Muscle of back (tissue), 13 donors: ENCODE measurements at places on chromosomes 4 and X.

GRCh38 chr4:30728311-30728710 is 8.1 kb downstream of the PCDH7 start:
- DNase-seq: peak; percentile 25

- no peak for DNase-seq
These were observed 248.0 kb downstream of the GALNTL6 start for GRCh38 chr4:172061204-172061603.

DNA sequence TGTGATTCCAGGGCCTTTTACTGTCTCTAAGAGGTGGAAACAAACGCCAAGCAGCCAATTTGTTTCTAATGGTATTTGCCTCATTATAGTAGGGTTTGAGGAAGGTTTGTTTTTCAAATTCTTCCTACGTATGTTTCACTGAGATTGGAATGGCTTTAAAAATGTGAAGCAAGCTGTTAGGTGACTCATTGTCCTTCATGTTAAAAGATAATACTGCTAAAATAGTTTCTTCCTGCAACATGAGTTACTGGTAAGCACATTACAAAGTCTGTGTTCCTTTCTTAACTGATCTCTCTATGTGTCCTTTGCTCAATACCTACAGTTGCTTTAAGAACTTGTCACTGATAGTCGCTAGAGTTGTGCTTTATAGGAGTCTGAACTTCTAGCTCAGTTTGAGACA is 1183.9 kb downstream of the RPA4 start:
- DNase-seq: peak; percentile 0

- no peak for DNase-seq
These were observed 68.9 kb downstream of the ARHGAP24 start for GRCh38 chr4:85543832-85544231.

- DNase-seq: no peak
These were observed 11.4 kb upstream of the PUDP start for GRCh38 chrX:7159149-7159861.

- no peak for DNase-seq
These were observed 34.6 kb upstream of the WFS1 start for GRCh38 chr4:6235012-6235411.

GRCh38 chrX:18278449-18278848 is 57.8 kb upstream of the BEND2 start:
- no peak for DNase-seq

GRCh38 chr4:147487616-147488015 is 6.7 kb downstream of the EDNRA start:
- DNase-seq: no peak

DNA sequence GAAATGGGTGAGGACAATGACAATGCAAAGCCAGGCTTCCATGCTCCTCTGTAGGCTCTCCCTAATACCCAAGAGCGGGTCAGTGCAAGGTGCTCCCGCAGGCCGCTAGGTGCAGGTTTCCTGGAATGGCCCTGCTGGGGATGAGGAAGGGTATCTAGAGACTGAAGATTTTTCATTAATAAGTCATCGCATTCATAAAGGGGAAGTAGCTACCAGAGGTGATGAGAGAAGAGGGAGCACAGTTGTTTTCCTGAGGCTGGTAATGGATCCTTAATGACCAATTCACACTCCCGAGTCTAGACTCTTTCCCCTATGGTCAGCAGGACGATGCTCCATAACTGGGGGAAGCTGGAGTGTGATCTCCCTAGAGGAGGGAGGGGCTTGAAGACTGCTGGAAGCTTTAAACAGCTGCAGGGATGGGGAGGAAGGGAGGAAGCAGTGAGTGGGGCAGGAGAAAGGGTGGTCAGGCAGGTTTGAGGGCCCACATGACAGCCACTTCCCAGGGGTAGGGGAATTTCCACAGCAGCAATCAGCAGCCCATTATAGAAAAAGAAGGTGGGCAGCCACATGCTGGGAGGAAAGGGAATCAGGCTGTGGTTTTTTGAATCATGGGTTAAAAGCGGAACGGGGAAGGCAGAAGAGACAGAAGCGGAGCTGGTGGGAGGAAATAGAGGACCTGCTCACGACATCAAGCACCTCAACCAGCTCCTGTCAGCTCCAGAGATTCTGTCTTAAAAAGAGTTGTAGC is 10.2 kb upstream of the ATP6AP2 start:
- DNase-seq: no peak

DNA sequence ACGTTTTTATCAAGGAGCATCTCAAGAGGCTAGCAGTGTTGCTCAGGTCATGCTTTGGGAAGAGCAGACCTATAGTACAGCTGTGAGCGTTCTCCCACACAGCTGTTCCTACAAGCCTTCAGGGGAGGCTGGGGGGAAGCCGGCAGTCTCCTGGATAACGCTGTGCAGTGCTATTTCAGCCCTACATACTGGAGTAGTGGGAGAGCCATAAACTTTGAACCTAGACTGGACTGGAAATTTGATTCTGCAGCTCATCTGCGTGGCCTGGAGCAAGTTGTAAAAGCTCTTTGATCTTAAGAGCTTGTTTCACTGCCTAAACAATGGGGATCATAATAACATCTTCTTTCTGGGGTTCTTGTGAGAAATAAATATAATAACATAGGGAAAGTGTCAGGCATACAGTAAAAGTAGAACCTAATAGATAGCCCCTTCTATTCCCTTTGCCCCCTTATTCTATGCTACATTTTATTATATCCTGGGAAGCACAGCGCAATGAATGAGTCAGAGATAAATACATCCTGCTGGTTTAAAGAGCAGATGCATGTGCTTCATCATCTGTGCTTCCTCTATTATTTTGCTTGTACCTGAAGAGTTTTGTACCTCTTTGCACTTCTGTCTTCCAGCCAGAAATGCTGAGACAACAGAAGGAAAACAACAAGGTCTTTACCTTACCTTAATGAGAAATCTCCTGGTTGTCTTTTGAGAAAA is 14.7 kb upstream of the AMBN start:
- no peak for DNase-seq

GRCh38 chrX:13932416-13932815 is 97.3 kb downstream of the GEMIN8 start:
- no peak for DNase-seq

DNA sequence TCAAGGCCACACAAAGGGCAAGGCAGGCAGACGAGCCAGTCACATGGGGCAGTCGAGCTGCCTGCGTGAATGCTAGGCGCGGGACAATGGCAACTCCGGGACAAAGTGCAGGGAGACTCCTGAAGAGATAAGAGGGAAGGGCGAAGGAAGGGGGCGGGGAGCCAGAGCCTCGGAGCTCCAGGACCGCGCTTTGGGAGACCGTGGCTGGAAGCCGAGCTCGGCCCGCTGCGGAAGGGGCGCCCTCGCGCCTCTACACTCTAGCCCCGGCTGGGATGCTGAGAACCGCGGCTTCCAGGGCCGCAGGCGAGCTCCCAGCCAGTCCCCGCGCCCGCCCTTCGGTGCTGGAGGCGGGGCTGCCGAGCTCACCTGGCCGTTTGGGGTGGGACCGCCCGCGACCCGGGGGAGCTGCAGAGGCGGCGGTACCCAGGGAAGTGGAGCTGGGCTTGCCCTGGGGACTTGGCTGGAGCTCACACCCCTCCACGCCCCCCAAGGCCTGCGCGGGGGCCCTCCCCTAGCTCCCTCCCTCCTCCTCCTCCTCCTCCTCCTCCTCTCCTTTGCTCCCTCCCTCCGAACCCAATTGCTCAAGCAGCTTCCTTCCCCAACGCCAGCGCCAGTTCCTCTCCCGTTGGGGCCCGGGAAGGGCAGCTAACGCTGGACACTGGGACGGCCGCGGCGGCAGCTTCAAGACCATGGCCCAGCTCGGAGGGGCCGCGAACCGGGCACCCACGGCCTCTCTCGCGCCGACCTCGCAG is at the start of gene SOWAHD:
SOWAHD (plus strand) TSS at position 610 of the 752 bp plus-strand sequence; CDS start at position 690, 80 bp downstream.
- DNase-seq: no peak

GRCh38 chr4:139893801-139894200 is 228.2 kb downstream of the MGST2 start:
- DNase-seq: no peak

- DNase-seq: peak; percentile 73
These were observed at the start of gene ADGRG2 for GRCh38 chrX:19121898-19122640. Gene ADGRG2, minus strand, starts transcription at chrX:19122468. Its CDS starts 53,634 bp downstream, at chrX:19068834.

DNA sequence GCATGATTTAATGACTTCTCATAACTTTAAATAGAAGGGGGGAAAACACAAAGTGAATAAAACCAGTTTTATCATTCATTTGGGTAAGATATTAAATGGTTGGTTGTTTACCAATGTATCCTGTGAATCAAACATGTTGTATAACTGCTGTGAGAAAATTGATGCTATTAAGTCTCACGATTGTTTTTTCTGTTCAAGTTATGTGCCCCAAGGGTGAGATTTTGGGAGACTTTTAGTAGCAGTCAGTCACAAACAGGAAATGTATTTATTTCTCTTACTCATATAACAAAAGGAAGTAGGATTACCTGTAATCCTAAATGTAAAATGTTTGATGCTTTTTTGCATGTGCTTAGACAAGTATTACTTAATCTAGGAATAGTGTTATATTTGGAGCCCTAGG is 39.2 kb downstream of the MTHFD2L start:
- DNase-seq: no peak

GRCh38 chrX:109777749-109778148 is 44.7 kb upstream of the ACSL4 start:
- DNase-seq: no peak

DNA sequence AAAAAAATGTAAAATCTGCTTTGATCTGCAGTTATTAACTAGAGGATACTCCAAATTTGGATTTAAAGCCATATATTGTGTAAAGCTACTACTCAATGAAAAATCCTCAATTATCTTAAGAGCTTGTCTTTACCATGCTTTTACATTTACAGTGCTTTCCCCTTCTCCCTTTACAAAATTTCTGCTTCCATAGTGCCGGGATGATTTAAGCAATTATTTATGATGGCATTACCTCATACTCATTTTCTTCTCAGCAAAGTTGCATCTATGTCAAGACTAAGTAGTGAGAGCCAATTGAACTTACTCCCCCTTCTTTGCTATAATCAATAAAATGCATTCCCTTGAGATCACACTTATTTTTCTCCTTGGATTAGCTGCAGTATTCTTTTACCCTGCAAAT is 505.4 kb upstream of the AGA start:
- no peak for DNase-seq

- DNase-seq: no peak
These were observed 339.6 kb upstream of the PCDH10 start for GRCh38 chr4:132809298-132810032.

- no peak for DNase-seq
These were observed 32.9 kb upstream of the DKK2 start for GRCh38 chr4:107069049-107069448.

GRCh38 chr4:184165291-184165690 is 52.4 kb downstream of the ENPP6 start:
- DNase-seq: no peak

DNA sequence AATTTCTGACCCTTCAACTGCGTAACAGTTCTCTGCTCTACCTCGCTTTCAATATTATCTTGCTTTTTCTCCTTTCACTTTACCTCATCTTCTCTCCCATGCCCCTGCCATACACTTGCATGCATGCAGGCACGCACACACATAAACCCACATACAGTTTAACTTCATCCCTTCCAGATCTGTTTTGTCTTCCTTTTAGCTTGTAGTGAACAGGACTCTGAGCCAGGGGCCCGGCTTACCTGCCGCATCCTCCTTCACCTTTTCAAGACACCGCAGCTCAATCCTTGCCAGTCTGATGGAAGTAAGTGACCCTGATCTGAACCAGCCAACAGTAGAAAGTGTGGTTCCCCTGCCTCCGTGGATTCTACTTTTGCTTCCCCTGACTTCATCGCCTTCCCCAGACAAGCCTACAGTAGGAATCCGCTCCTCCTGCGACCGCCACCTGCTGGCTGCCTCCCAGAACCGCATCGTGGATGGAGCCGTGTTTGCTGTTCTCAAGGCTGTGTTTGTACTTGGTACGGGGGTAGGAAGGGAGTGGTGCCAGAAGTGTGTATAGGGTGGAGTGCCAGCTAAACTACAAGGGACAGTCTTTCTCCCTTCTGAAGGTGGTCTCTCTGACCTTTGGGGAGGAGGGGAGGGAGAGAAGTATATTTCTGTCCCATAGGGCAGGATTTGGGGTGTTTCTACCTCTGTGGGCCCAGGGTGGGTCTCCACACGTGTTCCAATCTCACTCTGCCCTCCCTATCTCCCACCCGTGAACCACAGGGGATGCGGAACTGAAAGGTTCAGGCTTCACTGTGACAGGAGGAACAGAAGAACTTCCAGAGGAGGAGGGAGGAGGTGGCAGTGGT is 10.7 kb downstream of the MED12 start:
- peak; percentile 58 for DNase-seq

- DNase-seq: no peak
These were observed 80.5 kb upstream of the LNX1 start for GRCh38 chr4:53671757-53672156.

- DNase-seq: peak; percentile 64
These were observed 586.1 kb downstream of the FSTL5 start for GRCh38 chr4:161577579-161578301.

GRCh38 chr4:101670897-101671296 is 119.6 kb upstream of the BANK1 start:
- DNase-seq: no peak

- DNase-seq: no peak
These were observed 1450.6 kb upstream of the IGFBP7 start for GRCh38 chr4:58560736-58561135.

DNA sequence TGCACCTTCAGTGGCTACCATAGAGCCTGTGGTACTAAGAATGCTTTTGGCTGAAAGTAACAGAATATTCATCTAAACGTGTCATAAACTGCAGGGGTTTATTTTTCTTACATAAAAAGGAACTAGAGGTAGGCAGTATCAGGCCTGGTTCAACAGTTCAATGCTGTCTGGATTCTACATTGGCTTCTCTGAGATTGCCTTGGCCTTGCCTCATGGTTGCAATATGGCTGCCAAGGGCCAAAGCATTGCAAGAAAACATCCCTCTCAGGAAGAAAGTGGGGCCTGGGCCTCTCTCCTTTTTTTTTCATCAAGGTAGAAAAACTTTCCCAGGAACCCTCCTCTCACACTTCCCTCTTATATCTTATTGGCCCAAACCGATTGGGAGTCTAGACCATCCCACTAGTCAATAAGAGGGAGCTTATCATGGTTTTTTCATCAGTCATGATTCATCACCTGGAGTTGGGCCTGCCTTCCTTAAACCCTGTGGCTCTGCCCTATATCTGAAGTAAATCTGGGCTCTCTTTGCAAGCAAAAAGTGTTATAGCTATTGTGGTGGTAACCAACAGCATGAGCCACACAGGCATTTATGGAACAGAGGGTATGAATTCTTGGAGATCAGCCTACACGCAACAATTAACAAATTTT is 1.8 kb upstream of the DOCK11 start:
- no peak for DNase-seq

- no peak for DNase-seq
These were observed 25.8 kb downstream of the SLC7A11 start for GRCh38 chr4:138216272-138216867.

GRCh38 chrX:139972629-139973624 is 7.6 kb upstream of the CXorf66 start:
- no peak for DNase-seq

GRCh38 chr4:186957952-186958555 is 234.4 kb upstream of the FAT1 start:
- no peak for DNase-seq

GRCh38 chr4:157151711-157152110 is 68.8 kb upstream of the GRIA2 start:
- DNase-seq: no peak

DNA sequence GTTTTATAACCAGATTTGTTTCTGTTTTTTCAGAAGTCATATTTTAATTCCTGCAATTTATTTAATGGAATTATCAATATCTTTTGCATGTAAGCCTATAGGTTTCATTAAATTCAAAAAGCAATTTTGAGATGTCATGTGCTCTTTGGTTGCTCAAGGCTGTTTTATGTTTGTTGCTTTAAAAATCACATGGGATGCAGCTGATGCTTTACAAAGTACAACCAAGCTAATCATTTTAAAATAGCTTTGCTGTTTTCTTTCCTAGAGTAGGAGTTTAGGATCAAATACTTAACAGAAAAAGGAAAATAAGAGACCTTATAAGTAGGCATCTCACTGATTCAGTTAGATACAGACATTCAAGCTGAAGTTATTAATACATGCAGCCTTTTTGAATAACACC is 11.3 kb downstream of the CPEB2 start:
- no peak for DNase-seq
